AG08396 (cell line): ENCODE measurements at places on chromosomes 6 and 20.
A peak's percentile ranks its signal among the peaks of the same experiment; 100 is the strongest.

GRCh38 chr20:59835448-59836395 is 97.7 kb downstream of the SYCP2 start:
- peak; percentile 29 for DNase-seq

DNA sequence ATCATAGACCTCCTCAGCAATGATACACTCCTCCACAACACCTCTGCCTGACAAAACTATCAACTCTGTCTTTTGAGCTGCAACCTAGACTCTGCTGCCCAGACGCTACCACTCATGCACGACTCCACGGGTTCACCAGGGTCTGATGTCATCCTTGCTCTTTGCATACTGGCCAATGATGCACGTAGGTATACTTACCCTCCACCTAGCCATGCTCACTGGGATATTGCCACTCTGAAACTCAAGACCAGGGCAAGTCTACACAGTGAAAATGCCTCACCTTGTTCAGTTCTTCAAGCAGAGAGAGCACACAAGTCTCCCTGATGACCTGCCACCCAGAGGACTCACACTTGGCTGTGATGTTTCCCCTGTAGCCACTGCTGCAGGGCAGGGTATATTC is 27.7 kb downstream of the ADGRF1 start:
- no peak for DNase-seq

- no peak for DNase-seq
Measured at GRCh38 chr6:125198398-125198937, 44.9 kb downstream of the TPD52L1 start.

- DNase-seq, result no peak
Measured at GRCh38 chr20:8523684-8524083, 391.6 kb downstream of the PLCB1 start.

GRCh38 chr6:25896252-25896651 is 22.2 kb upstream of the SLC17A3 start:
- DNase-seq, result no peak

- DNase-seq, result peak; percentile 37
Measured at GRCh38 chr6:149696901-149697300, 21.0 kb downstream of the LATS1 start.

DNA sequence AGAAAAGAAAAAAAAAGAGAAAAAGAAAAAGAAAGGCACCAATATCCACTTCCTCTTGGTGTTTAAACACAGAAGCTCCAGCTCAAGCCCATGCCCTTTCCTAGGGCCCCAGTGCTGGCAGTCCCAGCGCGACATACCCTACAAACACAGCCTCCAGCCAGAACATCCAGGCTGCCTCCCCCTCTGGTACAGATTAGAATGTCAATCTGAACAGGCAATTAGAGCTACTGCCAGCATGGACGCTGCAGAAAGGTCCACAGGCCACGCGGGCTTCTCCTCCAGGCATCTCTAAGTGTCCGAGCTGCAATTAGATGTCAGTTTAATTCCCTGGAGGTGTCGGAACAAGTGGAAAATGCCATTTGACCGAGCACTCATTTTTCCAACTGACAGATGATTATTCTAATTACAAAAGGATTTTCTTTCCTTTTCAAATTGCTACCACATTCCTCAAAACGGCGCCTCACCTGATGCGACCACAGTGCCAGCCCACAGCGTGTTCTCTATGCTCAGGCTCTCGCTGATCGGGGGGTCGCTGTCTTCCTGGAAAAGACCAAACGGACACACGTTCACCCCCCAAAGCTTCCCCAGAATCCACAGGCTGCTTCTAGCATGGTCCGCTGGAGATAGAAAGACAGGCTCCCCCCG is 79.5 kb downstream of the ATP9A start:
- no peak for DNase-seq

DNA sequence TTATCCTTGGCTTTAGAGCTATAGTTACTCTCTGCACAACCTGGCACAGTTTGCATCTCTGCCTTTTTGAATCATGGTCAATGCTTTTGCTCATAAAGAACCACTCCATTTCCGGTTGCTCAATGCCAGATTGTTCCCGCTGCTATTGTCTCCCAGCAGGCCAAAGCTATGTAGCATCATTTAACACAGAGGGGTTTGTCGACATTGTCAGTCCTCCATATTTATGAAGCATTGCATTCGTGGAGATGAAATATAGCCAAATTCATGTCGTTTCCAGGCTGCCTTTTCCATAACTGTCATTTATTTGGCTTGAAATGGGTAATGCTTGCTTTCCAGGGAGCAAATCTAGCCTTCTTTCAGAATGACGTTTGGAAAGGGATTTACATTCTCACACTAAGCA is 598.8 kb downstream of the EPHA7 start:
- no peak for DNase-seq

DNA sequence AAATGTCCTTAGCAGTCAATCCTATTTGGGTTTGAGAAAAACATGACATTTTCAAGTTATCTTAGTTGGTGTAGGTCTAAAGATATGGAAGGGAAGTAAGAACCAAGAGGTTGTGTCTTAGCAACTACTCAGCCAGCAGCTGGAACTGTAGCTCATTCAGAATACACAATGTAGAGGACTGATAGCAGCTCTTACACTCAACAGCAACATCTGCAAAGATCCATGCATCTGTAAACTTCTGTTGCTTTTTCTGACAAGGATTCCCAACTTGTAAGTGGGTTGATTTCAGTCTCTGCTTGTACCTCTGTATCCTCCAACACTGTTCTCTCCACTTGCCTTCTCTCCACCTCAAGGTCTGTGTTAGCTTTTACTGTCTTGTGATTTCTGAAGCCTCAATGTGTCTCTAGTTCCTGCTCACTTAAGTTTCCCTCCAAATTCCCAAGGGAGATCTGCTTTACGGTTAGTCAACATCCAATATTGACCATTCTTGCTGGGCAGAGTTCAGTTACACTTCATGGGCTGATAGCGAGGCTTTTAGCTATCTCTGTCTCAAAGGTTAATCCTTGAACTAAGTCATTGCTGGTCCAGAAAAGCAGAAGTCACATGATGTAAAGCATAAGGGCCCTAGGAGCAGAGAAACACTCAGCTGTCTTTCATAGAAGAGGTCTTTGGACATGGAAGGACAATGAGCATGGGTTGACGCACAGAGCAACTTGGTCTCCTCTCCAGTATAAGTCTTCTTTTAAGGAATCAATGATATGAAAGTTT is 71.6 kb upstream of the LGSN start:
- DNase-seq, result no peak

DNA sequence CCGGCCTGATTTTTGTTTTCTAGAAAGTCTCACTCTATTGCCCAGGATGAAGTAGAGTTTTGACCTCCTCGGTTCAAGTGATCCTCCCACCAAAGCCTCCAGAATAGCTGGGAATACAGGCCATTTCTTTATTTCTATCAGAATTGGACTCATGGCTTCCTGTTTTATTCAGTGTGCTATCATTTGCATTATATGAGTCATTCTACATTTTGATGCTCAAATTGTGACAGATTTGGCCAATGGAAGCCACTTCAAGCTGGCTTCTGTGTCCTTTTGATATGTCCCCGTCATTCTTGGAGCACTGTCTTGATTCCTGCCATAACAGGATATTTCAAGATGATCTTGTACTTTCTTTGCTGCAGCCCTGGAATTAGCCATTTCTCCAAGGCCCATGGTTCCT is 75.1 kb downstream of the CNBD2 start:
- DNase-seq, result no peak

- no peak for DNase-seq
Measured at GRCh38 chr6:118844915-118845314, 49.0 kb upstream of the ASF1A start.

DNA sequence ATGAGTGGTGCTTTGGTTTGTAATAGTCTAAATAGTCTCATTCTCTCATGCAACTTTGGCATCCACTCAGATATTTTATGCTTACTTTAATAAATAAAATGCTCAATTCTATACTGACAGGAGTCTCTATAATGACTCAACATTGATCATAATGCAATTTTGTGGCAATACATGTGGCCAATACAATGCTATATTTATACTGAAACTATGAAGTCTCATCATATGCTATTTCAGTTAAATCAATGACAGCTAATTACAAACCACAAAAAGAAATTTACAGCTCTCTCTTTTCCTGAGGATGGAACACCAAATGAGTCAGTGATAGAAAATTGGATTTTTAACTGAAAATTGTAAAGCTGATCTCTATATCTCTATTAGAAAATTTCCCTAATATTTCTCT is 77.1 kb downstream of the WASF1 start:
- no peak for DNase-seq

GRCh38 chr6:109323241-109323640 is 59.0 kb downstream of the CD164 start:
- DNase-seq, result no peak

DNA sequence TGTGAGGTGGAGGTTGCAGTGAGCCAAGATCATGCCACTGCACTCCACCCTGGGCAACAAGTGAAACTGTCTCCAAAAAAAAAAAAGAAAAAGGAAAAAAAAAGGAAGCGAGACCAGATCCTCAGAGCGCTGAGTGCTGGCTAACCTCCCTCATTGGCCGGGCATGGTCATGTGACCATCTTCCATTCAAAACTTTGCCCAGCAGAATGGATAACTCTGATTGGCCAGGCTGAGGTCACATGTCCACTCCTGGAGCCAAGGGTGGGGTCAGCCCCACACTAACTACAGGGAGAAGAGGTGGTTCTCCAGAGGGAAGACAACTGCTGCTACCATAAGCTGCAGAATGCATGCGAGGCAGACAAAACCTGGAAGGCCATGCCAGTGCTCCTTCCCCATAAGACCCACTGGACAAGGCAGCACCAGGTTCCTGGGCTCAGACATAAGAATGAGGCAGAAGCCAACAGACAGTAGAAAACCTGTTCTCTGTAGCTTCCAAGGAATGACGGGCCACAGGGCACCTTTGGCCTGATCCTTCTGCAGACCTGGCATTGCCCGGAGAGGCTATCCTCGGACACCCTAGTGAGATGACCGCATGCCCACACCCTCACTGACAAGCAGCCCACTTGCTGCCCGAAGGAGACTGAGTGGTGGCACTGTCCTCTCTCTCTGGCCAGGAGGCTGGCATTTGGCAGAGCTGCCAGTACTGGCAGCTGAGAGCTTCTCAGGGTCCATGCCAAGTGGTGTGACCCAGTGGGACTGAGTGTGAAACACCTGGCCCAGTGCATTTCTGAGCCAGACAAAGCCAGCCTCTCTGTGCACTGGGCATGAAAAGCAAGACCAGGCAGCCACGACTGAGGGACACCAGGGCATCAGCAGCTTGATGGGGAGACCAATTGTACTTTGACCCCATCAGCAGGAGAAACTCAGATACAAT is 311.9 kb upstream of the SULF2 start:
- no peak for DNase-seq

GRCh38 chr6:13559968-13560650 is 14.3 kb upstream of the SIRT5 start:
- DNase-seq, result no peak

GRCh38 chr6:147711476-147711875 is 203.0 kb downstream of the SAMD5 start:
- no peak for DNase-seq

DNA sequence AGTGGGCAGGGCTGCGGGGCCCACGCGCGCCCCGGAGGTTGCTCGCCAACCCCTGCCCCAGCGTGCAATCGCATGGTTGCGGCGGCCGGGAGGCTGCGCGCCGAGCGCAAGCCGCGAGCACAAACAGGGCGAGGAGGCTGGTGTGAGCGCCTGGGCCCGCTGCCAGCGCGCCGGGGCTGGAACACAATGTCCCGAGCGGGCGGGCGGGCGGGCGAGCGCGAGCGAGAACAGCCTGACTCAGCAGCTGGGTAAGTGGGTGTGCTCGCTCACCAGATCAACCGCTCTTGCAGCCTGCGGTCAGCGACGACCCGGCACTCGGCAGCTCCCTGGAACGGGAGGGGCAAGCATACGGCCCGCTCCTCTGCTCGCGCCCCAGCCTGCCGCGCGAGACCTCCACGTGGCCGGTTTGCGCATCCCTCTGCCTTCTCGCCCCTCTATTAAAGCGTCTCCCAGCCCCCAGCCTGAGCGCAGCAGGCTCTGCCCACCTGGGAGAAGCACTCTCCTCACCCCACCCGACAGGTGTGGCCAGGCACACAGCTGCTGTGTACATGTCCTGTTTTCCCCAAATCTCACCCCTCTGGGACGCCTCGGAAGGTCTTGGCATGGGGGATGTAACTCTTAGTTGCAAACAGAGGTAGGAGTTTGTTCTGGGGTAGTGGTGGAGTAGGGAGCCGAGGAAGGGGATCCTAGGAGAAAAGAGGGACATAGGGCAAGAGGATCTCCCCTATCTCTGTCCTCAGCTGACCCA is 8.7 kb upstream of the ARMC12 start:
- DNase-seq, result peak; percentile 95

DNA sequence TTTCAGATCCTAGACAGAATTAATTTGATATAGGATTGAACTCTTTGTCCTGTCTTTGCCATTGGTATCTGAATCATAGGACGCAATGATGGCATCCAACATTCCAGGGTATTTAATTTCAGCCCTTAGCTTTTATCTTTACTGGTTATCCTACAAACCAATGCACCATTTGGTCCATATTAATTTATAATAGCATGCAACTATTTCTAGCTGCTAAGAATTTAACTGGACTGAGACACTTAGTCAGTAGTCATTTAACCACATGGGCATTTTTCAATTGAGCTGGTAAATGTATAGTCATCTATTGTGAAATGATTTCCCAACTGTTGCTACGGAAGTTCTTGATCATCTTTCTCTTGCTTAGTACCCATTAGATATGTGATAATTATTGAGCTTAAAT is 141.1 kb downstream of the CD164 start:
- no peak for DNase-seq

GRCh38 chr6:139380168-139380567 is 5.7 kb upstream of the CITED2 start:
- no peak for DNase-seq

DNA sequence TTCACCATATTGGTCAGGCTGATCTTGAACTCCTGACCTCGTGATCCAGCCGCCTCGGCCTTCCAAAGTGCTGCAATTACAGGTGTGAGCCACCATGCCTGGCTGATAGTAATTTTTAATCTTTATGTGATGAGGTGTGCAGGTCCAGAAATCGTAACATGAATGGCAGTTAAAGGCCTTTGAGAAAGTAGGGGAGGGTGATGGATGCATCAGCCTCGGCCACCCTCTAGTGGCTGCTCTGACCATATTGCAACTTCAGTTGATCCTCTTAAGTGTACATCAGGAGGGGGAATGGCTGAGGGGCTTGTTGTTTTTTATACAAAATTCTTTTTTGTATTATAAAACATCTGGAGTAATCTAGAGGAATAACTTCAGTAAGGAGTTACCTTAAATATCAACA is 193.0 kb downstream of the ZFAND3 start:
- DNase-seq, result peak; percentile 41

DNA sequence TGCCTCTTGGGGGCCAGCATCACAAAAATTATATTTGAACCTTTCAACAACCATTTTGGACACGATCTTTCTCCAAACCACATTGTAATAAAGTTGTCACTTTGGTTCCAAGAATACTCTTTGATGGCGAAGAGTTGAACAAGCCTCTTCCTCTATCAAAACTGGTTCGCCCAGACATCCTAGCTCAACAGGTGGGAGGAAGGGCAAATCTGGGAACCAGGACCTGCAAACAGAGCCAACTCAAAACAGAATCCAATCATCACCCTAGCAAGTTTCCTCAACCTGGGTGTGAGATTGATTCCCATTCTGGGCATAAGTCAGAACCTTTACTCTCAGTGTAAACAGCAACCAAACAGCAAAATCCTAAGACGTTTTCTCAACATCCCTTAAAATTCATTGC is 141.2 kb upstream of the RREB1 start:
- DNase-seq, result no peak

DNA sequence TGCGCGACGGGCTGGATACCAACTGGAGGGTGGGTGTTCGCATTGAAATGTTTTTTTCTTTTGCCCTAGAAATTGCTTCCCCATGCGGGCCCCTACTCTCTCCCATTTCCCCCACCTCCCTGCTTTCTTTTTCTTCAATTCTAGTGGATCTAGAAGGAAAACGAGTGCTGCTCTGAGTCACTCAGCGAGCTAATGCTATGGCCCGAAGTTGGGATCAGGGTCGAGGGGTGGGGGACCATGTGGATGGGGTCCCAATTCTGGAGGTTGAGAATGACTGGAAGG is 71.5 kb downstream of the SOX4 start:
- peak; percentile 27 for DNase-seq
